ENCODE measurements at places on chromosomes 12 and 14.

GRCh38 chr14:75486318-75486717 is 36.0 kb upstream of the BATF start:
- no peak for DNase-seq

DNA sequence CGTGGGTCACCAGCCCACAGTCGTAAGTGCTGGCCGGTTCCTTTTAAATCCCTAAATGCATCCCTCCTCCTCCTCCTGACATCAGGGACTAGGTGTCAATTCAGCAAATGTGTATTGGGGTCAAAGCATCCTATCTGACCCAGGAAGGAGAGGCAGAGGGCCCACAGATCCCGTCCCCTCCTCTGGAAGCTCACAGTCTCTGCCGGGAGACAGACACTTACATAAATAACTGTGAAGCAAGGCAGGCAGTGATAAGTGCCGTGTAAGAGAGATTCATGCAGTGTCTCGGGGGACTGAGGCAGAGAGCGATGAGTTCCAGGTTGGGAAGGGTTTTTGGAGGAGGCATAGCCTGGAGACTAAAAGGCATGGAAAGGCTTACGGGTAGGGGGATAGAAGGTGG is 44.1 kb downstream of the HRK start:
- DNase-seq, result no peak

DNA sequence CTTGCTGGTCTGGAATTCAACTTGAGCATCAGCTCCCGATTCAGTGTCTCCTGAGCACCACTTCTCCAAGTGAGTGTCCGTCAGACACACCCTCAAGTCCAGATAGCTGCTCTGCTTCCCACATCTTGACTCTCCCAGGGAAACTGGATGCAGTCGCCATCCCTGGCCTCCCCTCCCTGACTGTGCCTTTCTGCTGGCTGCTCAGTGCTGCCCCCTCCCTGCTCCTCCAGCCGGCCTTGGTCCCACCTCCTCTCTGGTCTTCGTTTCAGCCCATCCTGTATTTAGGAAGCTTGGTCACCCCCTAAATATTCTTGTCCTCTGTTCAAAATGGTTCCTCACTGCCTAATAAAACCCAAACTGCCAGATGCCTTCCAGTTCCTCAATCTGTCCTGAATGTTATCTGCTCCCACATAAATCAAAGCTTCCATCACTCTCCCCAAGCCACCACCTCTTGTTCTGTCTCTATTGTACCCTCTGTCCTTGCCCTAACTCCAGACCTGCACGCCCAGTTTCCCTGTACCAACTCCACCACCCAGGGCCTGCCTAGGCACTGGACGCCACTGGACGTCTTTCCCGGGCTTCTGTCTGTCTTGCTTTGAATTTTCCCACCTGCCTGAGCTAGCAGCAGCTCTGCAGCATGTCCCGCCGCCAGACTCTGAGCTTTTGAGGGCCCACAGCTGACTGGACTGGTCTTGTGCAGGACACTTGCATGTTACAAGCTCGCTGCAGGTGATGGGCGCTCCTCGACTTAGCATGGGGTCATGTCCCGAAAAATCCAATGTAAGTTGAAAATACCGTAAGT is 33.8 kb downstream of the CCDC92 start:
- no peak for DNase-seq

DNA sequence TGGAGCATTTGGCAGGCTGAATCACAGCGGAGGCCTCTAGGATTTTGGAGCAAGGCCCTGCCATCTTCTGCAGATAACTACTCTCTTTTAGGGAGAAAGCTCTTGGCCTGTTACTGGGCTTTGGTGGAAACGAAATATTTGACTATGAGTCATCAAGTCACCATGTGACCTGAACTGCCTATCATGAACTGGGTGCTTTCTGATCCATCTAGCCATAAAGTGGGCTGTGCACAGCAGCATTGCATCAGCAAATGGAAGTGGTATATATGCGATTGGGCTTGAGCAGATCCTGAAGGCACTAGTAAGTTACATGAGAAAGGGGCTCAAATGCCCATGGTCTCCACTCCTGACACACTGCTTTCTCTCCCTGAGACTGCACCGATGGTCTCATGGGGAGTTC is 21.1 kb downstream of the GYS2 start:
- DNase-seq, result no peak

DNA sequence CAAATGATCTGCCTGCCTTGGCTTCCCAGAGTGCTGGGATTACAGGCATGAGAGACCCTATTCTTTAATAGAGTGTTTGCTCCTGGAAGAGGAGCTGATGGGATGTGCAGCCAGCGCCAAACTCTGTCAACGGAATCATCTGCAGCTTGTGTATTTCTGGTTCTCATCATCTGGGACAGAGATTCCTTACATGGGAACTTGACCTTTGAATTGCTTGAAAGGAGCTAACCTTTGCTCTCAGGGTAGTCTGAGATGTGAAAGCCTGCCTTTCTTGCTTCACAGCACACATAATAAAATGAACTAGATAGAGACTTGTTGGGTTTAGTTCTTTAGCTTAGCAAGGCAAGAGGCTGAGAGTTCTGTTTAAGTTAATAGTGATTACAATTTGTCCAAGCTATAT is 120.0 kb downstream of the OTOGL start:
- no peak for DNase-seq

DNA sequence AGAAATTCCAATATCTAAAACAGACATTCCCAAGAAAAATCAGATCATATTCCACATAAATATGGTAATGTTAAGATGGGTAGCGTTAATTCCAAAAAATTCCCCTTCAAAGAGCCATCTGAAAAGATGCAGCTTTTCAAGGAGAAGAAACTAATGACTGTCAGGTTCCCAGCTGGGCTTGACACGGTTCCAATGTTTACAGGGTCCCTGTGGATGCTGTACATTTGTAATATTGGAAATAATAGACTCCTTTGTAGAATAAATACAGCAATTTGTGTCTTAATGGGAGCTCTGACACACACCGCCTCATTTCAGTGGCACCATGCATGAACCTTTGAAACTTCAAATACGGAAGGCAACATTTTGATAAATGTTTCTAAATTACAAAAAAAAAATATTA is 140.6 kb downstream of the ITPR2 start:
- DNase-seq, result no peak

DNA sequence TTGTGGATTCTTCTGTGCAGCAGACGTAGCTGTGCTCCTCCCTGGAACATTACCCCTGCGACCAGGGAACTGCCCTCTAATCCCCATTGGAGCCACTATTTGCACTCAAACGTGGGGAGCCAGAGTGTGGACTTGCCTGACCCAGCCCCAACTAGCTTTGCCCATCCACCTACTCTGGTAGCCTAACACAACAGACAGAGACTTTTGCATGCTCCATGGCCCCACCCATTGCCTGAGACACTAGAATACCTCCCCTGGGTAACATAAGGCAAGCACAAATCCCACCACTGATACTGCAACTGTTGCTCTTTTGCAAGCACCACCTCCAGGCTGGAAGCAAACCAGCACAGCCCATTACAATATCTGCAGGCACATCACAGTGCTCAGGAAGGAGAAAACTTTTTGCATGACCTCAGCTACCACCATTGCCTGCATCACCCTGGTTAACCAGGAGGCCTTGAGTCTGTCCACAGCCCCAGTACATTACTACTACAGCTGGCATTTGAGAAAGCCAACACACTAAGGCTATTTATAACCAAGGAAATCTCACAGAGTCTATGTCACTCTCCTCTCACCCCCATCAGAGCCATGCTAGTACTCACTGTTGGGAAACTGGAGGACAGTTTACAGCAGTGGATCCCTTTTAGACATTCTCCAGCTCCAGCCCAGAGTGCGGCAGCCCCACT is 15.0 kb downstream of the CEP128 start:
- no peak for DNase-seq

- DNase-seq, result no peak
These were observed 56.7 kb downstream of the FBRSL1 start for GRCh38 chr12:132546647-132547046.

- no peak for DNase-seq
These were observed 174.1 kb upstream of the PRMT8 start for GRCh38 chr12:3316776-3317480.

GRCh38 chr12:116236148-116236731 is 41.3 kb downstream of the MED13L start:
- peak; percentile 38 for DNase-seq

- no peak for DNase-seq
These were observed 97.6 kb upstream of the DIO3 start for GRCh38 chr14:101463566-101464171.

GRCh38 chr12:3102771-3103410 is 25.7 kb downstream of the TSPAN9 start:
- DNase-seq, result no peak

DNA sequence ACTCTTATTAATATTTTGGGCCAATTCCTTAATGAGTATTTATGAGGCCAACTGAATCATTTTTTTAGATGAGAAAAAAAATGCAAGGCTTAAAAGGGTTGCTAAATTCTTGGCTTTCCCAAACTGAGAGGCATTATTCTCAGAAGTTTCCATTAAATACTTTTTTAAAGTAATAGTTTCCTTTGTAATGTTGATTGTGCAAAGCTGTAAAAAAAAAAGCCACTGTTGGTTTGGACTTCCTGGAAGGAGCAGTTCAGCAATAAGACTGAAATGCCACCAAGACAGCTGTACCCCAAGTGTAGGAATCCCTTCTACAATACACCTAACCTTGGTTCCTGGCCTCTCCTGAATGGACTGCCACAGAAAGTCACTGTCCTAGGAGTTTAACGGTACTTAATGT is 231.3 kb downstream of the MON2 start:
- DNase-seq, result no peak

GRCh38 chr14:61950340-61950739 is 188.1 kb downstream of the SNAPC1 start:
- DNase-seq, result no peak

DNA sequence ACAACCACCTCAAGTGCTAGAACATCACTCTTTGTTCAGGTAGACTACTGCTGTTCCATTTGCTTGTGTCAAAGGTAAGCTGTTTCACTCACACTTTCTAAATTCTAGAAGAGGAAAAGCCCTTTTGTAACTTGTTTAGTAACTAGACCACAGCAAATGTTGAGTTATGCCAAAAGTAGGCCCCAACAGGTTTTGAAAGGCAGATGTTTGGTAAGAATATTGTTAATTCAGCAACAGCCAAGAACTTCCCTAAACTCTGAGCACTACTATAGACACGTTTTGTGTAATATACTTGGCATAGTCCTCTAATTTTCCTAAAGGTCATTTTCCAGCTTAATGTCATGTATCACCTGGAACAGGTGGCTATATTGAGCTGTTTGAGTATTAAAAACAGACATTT is 79.0 kb downstream of the DCAF5 start:
- no peak for DNase-seq

- no peak for DNase-seq
These were observed 159.3 kb downstream of the DAD1 start for GRCh38 chr14:22429546-22430294.

DNA sequence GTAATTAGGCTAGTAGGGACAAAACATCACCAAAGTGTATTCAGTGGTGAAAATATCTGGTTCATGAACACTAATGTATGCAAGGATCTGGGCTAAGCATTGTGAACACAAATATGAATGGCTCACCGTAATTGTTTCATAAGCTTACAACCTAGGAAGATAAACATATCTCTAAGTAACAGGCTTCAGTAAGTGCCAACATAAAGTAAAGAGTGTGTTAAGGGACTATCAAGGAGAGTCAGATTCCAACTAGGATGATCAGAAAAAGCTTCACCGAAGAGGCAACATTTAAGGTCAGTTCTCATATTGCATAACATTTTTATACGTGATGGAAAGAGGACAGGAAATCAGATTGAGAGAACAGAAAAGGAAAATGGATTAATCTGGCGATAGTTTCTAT is 29.4 kb downstream of the ABCC9 start:
- DNase-seq, result no peak

DNA sequence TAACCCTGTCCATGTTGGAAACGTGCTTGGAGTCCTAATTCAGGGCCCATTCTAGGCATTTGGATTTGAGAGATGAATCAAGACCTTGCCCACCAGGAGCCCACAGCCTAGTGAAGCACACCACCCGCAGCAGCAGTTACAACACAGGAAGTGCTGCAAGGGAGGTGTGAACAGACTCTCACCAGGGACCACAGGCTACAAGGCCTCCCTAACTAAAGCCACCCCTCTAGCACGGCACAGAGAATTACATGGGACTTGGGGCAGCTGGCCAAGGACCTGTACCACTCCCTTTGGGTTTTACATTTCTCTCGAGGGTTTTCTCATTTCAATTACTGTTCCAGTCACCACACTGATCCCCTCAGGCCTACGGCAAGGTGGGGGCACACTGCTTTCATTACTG is 49.5 kb upstream of the FOXN3 start:
- DNase-seq, result no peak

DNA sequence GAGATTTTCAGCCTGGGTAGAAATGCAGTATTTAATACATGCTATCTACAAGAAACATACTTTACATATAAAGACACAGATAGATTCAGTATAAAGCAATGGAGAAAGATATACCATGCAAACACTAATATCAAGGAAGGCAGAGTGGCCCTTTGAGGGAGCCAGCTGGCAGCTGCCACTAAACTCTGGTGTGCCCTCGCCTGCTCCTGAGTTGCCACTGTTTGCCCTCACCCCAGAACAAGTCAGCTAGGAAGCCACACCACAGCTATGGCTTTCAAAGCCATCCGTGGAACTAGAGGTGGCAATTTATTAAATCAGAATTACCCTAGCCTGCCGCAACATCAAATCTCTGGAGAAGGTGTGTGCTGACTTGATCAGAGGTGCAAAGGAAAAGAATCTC is 18.3 kb downstream of the PXN start:
- no peak for DNase-seq

- DNase-seq, result no peak
These were observed 2.3 kb downstream of the KSR2 start for GRCh38 chr12:117966511-117966910.

DNA sequence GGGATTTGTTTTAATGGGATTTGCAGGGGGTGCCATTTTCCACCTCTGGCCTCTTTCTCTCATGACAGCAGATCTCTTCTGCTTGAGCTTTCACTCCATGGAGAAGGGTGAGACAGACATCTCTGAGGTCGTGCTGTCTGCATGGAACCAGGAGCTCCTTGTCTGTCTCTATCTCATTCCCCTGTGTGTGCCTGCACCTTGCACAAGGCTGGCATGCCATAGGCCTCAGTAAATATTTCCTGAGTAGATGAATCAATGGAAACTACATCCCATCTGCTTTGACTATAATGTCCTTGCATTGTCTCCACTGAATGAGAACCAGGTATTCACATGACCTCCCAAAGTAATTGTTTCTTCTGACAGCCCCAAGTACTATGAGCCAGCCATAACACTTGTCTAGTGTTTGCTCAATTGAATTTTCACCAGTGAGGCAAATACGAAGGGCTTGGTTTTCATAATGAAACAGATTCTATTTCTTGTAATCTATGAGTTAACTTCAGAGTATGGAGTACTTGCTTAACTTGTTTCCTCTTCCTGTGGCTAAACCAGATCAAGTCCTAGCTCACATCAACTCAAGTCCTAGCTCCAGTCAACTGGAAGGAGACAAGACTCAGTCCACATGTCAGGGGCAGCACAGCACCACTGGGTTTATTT is 32.3 kb downstream of the KCNK13 start:
- DNase-seq, result no peak
